GM12864 (cell line): ENCODE measurements at places on chromosomes 12 and 14.

DNA sequence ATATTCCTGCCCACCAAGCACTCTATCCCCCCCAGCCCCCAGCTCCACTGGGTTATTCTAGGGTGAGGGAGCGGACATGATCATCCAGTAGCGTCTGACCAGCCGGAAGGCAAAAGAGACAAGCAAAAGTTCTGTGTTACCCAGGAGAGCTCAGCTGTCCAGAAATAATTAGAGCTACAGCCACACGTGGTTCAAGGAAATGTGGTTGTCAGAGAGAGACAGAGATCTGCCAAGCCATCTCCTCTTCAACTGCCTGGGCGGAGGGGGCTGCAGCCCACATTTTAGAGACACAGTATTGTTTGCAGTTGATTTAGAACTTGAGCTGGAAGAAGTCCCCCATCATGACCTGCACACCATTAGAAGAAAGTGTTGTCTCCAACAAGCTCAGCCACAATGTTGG is 30.4 kb downstream of the DAO start:
- no peak for DNase-seq

GRCh38 chr12:12460935-12461922 is 101.4 kb downstream of the DUSP16 start:
- DNase-seq = no peak

- no peak for DNase-seq
Observed at GRCh38 chr12:46357438-46358324, 14.9 kb downstream of the SLC38A2 start.

DNA sequence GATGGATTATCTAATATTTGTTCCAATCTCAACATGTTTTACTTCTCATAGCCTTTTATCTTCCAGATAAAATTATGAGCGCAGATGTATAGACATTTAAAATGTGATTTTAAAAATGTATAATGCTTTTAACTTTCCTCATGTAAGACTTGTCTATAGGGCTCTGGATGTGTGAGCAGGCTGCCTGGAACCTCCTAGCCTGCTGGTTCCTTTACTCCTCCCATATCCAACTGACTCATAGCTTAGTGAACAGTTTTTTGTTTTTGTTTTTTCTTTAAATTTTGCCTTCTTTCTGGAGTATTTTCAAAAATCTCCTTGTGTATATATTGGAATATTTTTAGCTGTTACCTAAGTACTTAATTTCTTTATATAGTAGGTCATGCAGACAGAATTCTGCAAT is 115.4 kb downstream of the PDE3A start:
- DNase-seq = no peak

DNA sequence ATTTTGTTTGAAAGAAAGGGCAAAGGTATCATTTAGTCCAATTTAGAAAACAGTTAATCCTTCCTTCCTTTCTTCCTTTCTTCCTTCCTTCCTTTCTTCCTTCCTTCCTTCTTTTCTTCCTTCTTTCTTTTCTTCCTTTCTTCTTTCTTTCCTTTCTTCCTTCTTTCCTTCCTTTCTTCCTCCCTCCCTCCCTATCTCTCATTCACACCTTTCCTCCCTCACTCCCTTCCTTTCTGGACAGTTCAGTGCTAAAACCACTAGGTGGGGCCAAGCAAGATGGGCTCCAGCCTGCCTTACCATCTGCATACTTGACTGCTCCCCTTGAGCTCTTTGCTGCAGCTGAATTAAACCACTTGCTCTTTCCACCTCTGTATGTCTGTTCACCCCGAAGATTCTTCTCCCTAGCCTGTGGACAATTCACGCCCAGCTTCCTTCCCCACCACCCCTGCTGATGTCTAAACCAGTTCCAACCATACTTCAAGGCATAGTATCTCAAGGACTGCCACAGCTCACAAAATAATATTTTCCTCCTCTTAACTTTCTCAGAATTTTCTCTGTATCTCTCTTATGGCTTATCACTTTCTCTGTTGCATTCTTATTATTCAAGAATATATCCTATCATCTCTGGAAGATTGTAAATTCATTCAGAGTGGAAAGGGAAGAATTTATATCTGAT is 78.0 kb downstream of the DBX2 start:
- DNase-seq = no peak

DNA sequence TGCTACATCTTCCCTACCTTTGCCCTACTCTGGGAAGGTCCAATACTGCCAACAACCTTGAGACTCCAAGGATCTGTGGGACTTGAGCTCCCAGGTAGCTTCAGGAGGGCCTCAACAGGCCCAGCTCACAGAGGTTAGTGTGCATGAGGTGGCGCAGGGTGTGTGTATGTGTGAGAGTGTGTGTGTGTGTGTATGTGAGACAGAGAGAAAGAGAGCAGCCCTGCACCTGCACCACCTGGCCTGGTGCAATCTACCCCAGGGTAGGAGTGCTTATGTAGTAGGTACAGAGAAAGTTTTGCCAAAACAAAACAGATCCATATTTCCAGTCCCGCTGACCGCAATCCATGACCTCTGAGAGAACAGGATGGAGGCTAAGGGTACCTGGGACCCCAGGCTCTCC is 24.6 kb downstream of the TMEM229B start:
- DNase-seq = no peak

- DNase-seq = no peak
Observed at GRCh38 chr12:130374083-130374482, 36.4 kb downstream of the PIWIL1 start.

DNA sequence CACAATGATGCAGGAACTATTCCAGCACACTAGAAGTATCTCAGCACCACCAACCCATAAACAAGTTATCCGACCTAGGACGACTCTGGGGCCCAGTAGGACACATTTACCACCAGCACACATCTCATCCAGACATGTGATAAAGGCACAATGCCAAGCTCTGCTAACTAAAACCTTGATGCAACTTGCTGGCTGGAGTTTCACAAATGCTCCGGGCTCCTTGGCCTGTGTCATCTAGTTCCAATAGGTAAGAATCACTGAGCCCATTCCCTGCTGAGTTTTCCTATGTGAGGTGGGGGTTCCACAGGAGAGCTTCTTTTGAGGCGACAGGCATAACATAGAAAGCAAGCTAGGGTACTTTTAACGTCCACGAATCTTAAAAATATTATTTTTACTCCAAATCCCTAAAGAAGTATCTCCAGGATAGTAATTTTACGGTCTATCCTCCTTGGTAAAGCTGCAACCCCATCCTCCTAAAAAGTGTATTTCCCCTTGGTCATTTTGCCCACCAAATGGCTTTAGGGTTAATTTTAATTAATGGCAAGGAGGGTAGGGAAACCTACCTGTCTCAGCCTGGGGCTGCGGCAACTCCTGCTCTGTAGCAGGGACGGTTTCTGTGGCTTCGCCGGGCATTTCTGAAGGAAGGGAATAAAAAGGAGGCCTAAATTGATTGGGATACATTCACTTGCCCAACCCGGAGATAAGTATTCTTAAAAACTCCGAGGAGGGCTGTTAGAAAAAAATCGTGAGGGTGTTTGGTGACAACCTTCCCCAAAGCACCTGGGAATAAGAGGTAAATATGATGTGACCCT is 1.0 kb downstream of the NACA start:
- DNase-seq = no peak

- DNase-seq = no peak
Observed at GRCh38 chr14:22282417-22282816, 306.6 kb downstream of the DAD1 start.

GRCh38 chr14:95657454-95657853 is 28.8 kb upstream of the TCL1B start:
- DNase-seq = no peak

DNA sequence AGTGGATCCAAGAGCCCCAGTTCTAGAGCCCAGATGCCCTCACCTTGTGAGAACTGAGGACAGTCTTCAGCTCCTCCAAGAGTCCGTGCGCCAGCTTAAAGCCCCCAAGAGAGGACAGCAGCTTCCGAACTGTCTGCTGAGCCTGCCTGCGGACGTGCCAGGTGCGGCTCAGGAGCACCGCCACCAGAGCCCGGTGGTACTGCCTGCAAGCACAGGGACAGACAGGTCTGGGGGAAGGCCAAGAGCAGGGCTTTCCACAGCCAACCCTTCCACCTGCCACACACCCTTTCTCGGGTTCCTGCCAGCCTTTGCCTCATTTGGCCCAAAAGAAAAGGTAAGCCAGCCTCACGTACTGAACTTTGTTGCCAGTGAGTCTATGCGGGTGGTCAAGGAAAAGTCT is 30.2 kb downstream of the GCN1 start:
- no peak for DNase-seq

DNA sequence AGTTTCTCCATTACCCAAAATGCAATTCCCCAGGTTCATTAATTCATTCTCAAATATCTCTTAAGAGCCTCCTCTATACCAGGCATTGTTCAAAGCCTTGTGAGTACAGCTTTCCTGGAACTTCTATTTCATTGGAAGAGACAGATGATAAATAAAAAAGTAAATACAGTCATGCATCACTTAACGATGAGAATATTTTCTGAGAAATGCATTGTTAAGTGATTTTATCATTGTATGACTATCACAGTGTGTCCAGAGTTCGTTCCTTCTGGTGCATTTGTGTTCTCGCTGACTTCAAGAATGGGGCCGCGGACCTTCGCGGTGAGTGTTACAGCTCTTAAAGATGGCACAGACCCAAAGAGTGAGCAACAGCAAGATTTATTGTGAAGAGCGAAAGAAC is 66.0 kb downstream of the ANO4 start:
- no peak for DNase-seq

- DNase-seq = no peak
Observed at GRCh38 chr12:47075192-47076084, 4.0 kb upstream of the PCED1B start.

DNA sequence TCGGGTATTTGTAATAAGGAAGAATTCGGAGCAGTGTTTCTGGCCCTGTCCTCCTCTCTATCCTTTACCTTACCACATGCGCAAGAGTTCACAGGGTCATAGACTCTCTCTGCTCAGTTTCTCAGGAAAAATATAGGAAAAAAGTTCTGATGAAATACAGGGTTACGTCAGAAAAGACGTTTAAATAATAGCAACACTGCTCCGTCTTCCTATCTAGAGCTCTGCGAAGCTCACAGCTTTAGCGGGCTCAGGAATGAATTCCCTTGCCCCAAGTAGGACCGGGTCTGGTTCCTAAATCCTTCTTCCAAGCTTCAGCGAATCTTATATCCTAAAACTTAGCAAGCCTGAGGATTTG is 365 bp downstream of the CCDC59 start:
- DNase-seq = no peak

DNA sequence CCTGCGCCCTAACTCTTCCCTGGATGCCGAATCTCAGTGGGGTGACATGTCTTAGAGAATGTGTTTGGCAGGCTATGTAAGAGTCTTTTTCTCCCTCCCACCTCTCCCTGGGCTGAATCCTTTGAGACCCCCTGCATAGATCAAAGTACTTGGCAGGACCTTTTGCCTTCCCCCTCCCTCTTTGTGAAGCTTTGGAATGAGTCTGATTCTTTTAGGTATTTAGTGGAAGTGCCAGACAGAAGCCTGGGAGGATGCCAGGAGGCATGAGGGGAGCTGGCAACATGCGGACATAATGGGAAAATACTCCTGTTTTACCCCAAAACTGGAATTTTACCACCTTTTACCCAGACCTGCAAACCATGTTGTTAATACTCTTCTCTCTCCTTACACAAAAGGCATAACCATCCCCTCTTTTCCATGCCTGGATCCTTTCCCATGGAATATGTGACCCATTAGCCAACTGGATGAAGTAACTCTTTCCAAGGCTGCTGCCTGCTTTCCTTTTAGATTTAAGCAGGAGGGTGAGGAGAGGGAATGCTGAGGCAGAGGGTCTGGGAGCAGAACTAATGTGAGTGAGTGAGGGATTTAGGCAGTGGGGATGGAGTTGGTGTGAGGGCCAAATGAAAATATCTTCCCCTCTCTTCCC is 41.7 kb downstream of the TTLL5 start:
- DNase-seq = no peak

GRCh38 chr12:6367065-6367968 is 8.0 kb downstream of the SCNN1A start:
- peak; percentile 59 for DNase-seq

DNA sequence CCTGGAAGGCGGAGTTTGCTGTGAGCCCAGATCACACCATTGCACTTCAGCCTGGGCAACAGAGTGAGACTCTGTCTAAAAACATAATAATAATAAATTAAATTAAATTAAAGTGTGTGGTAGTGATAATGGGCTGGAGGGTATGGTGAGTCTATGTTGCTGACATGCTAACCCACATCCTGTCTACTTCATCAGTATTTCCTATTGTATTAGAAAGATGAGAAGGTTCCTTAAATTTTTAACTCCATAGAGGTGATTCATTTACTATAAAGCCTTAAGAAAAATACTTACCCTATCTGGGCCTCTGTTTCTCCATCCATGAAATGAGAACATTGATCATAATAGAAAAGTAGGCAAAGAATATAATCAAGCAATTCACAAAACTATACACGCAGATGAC is 280.5 kb downstream of the FBXL14 start:
- DNase-seq = no peak

GRCh38 chr14:92334050-92334449 is 11.1 kb downstream of the SLC24A4 start:
- DNase-seq = no peak

- DNase-seq = no peak
Observed at GRCh38 chr12:53061404-53062010, 11.6 kb downstream of the TNS2 start.

DNA sequence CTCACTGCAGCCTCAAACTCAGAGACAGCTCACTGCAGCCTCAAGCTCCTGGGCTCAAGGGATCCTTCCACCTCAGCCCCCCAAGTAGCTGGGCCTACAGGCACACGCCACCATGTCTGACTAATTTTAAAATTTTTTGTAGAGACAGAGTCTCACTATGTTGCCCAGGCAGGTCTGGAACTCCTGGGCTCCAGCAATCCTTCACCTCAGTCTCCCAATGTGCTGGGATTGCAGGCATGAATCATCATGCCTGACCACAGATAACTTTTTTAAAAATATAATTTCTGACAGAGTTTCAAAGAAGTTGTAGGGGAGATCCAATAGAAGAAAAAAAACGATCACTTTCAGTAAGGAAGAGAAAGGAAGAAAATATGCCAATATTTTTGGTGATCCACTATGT is 189.7 kb upstream of the CDKN3 start:
- DNase-seq = no peak
